ENCODE measurements at places on chromosomes 3 and 15.
A peak's percentile ranks its signal among the peaks of the same experiment; 100 is the strongest.

GRCh38 chr3:141425523-141426233 is 57.4 kb downstream of the ZBTB38 start:
- DNase-seq: no peak

GRCh38 chr15:52254391-52254790 is 41.2 kb downstream of the MYO5C start:
- no peak for DNase-seq

- no peak for DNase-seq
These were observed 52.0 kb upstream of the CTSH start for GRCh38 chr15:78996894-78997275.

GRCh38 chr15:56659197-56659596 is 74.1 kb downstream of the ZNF280D start:
- no peak for DNase-seq

DNA sequence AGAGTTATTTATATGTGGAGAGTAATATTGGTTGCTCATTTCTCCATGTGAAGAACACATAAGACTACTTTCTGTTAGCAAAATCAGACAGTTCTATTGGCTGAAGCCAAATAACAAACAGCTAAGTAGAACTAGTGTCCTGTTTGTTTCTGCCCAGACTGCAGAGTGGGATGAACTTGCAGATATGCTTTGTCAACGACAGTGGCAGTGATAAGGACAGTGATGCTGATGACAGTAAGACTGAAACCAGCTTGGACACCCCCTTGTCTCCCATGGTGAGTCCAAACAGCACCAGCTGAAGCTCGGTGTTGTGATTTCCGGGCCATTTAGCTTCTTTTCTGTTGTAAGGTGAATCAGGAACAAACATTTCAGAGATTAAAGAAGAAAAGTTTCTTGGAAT is 102.6 kb upstream of the IL12A start:
- no peak for DNase-seq

DNA sequence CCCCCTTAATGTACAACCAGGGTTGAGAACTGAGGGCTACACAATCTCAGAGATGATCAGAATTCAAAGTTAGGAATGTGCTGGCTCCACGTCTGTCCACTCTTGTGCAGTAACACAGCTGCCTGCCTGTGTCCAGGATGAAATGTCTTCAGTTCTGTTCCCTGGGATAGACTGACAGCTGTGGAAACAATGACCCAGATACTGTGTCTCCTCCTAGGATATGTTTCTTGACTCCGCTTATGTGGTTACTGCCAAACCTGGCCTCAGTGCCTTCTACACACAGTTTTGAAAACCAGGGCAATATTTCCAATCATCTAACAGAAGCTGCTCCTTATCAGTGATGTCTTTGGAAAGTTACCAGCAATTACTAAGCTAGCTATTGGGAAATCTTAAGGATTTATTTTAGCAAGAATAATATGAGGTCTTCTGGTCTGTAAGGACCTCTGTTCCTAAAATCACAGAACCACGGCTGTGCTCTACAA is 67.6 kb downstream of the NOX5 start:
- no peak for DNase-seq

DNA sequence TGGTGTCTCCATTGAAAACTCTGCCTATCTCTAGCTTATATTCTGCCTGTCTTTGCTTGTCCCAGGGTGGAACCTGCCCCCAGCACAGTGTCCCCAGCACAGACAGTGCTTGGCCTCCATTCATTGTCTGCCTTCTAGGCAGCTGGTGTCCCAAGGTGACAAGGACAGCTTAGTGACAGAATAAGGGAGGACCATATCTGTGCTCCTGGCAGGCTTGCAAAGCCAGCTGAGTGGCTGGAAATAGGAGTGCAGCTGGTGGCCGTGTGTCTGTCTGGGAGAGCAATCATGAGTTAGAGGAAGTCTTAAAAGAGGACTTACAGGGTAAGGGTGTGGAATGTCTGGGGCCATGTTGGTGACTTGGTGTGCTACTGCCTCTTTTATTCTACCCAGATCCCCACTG is 33.4 kb downstream of the SCN5A start:
- DNase-seq: no peak

- no peak for DNase-seq
These were observed 197.8 kb upstream of the TPM1 start for GRCh38 chr15:62844564-62845240.

- no peak for DNase-seq
These were observed 194.9 kb upstream of the KBTBD8 start for GRCh38 chr3:66803206-66803605.

DNA sequence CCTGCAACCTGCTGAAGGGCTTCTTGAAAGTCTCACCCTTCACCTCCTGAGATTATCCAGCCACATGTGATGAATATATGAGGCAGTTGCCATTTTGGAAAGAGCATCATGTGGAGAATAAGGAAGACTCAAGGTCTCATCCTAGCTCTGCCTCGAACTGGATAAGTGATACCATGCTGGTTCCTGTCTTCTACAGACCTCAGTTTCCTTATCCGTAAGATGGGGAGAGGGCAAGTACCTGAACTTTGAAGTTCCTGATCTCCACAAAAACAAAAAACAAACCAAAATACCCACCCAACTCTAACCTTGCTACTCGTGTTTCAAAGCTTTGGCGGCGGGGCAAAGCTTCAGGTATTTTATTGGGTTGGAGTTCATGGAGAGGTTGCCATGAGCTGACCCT is 31.5 kb upstream of the ITGA11 start:
- no peak for DNase-seq

DNA sequence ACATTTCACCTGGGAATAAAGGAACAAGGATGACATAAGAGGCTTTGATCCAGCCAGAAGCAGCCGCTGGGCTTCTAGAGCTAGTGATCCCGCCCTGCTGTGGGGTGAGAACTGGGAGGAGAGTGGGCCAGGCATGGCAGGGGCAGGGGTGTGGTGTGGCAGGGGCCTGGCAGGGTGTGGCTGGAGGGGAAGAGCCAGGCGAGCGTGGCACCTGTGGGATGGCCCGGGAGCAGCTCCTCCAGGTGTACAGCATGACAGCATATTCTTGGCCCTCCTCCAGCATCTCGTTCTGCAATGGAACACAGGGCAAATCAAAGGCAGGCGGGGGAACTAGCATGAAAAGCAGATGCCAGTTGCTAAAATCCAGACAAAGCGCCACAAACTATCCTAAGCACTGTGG is 35.5 kb downstream of the CYFIP1 start:
- DNase-seq: no peak

- DNase-seq: no peak
These were observed 569.2 kb upstream of the RGMA start for GRCh38 chr15:93658026-93658816.

- DNase-seq: no peak
These were observed 61.4 kb downstream of the TTBK2 start for GRCh38 chr15:42858999-42859789.

DNA sequence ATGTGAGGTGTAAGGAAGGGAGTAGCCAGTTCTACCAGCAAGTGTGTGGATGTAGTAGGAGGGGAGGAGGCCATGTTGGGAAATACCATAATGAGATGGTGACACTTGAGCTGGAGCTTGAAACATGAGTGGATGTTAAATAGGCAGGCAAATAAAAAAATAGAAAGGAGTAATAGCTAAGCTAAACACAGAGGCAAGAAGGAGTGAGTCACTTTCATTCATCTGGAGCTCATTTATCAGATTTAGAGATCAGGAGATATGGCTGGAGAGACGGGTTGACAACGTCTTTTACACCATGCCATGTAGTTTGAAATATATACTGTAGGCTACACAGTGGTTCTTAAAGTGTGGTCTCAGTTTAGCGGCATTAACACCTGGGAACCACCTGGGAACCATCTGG is 390.5 kb downstream of the DIPK2A start:
- peak; percentile 31 for DNase-seq

DNA sequence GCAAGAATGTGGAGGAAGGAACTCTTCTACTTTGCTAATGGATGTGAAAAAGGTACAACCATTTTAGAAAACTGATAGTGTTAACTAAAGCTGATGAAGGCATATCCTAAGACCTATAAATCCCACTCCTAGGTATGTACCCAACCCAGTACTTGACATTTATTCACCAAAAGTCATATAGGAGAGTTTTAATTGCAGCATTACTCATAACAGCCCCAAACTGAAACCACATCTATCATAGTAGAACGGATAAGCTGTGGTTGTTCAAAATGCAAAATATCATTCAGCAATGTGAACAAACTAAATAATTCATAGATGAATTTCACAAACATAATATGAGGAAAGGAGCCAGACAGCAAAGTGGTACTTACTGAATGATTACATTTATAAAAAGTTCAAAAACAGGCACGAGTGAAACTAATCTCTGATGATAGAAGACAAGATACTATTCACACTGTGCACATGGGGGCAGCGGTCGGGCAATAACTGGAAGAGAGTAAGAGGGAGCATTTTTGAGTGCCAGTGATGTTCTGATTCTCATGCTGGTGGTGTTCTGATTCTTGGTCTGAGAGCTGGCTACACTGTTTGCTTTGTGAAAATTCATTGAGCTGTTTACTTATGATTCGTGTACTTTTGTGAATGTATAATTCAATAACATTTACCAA is 34.3 kb downstream of the GOLIM4 start:
- DNase-seq: no peak

DNA sequence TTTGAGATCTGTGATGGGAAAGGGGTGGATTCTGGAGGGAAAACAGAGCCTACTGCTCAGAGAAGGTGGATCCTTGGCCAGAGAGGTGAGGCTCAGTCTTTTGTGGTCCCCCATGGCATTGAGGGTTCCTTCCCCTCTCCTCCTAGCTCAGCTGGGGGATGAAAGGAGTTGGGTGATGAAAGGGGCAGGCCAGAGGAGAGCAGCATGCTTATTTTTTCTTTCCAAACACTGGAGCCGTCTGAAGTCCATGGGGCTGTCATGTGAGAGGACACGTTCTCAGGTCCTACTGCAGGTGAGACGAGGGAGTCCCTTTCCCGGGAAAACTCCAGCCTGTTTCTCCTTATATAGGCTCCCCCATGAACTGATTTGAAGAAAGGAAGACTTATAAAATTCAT is 71.4 kb downstream of the SCN5A start:
- DNase-seq: no peak

DNA sequence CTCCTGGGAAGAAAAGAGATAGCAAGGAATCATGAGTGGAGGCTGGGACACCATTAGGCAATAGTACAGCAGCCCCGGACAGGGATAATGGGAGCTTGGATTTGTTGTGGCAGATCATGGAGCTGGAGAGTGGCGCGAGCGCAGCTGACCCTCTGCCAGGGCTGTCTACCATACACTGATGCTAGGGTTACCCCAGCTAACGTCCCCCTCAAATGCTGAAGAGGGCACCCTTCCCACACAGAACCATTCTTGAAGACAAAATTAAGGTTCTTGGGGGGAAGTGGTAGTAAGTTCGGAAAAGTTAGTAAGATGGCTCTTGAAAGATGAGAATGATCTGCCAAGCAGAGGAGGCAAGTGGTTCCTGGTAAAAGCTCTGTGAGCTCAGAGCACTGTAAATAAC is 61.1 kb downstream of the ST3GAL6 start:
- no peak for DNase-seq

- DNase-seq: no peak
These were observed 192.4 kb upstream of the IL12A start for GRCh38 chr3:159796226-159796625.

GRCh38 chr15:69074843-69075224 is 60.3 kb downstream of the NOX5 start:
- DNase-seq: no peak

GRCh38 chr3:3015185-3016089 is 94.7 kb downstream of the IL5RA start:
- peak; percentile 30 for DNase-seq

DNA sequence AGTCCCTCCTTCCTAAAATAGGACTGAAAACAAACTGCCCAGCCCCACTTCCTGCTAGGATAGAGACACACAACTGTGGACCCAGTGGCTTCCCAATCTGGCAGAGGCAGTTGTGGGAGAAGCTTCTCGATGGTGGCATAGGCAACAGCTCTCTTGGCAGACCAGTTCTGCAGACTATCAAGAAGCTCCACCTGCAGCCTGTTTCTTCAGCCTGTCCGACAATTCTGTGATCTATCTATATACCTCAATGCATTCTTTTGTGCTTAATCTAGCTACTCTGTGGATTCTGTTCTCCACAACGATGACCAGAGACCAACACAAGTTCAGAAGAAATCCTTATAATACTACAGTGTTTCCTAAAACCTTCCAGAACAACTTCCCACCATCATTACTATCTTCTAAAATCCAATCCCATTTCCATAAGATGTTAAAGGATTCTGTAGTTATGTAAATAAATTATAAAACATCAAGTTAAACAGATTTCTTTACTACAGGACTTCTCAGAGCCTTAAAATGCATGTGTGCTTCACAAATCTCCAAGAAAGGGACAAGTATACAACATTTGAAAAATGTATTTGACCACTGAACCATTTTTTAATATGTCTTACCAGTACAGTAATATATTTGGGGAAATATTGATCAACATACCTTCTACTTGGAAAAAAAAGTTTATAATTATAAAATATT is 57.7 kb downstream of the IGF2BP2 start:
- no peak for DNase-seq

GRCh38 chr3:183907176-183907575 is 22.5 kb upstream of the PARL start:
- DNase-seq: no peak

DNA sequence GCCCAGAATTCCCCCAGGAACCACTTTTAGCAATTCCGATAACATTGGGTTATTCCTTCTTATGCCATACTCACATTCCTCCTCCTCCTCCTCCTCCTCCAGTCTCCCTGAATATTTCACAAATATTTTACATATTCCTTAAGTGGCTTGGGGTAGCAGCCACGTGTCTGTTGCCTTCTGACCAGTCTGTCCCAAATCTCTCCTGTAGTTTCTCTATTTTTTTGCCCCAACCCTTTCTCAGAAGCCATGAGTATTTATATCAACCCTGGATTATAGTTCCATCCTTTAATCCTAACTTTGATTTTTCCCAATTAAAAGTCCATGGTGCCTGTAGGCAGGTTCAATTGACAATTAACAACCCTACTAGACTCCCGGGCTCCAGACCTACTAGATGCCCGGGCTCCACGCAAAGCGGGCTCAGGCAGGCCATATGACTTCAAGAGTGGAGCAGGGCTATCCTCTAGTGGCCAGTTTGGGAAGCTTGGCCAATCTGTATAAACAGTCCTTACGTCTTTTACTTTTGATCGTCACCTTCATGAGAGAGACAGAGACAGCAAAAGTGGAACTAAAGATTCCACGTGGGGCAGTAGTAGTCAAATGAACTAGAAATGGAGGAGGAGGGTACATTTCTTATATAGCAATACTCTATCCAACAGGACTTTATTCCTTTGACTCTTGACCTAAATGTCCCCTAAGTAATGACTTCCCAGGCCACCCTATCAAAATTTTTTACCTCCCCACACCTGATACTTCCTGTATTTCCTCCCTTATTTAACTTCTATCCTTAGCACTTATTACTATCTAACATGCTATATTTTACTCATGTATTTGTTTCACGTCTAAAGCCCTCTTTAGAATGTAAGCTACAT is 69.7 kb downstream of the USF3 start:
- peak; percentile 32 for DNase-seq

- DNase-seq: no peak
These were observed 29.3 kb upstream of the SLC28A1 start for GRCh38 chr15:84855136-84855535.

DNA sequence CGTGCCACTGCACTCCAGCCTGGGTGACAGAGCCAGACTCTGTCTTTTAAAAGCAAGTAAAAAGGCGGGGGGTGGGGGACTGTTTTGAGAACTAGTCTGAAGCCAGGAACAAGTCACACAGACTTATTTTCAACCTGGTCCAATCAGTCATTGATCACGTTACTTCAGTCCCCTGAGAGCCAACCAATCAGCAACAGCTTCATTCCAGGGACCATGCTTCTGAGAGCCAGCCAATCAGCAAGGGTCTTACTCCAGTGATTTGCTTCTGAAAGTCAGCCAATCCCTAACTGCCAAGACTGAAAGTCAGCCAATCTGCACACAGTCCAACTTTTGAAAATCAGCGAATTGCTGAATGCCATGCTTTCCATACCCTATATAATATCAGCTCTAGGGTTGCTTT is 48.6 kb upstream of the C15orf39 start:
- no peak for DNase-seq

All from NCI-H1436 (cell line).